ENCODE measurements at places on chromosomes 13 and 19.

GRCh38 chr13:50228527-50228926, 213.3 kb downstream of the KCNRG start:
- no peak for DNase-seq

DNA sequence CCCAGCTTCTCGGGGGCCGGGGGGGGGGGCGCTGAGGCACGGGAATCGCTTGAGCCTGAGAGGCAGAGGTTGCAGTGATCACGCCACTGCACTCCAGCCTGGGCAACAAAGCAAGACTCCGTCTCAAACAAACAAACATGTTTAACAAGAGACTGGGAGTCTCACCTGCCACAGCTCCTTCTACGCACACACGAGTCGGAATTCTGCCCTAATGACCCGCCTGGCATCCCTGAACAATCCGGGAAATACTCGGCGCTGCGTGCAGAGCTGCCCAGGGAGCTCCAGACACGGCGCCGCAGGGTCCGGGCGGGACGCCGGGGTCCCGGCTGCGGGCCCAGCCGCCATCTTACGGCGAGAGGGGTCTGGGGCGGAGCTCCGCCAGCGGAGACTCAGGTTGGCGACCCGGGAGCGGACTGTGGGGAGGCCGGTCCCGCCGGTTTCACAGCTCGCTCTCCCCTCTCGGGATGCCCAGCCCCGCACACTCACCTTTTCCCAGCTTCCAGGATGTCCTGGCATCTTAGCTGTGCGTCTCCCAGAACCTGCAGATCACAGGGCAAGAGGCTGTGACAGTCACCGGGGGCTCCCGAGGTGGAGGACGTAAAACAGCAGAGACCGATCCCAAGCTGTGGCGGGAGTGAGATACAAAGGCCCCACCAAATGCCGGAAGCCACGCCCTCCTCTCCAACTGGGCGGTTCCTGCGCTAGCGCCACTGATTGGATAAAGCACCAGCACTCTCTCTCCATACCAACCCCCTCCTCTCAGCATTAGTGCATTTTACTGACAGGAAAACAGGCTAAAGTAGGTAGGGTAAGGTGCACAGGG, 23.6 kb upstream of the ZNF724 start:
- DNase-seq = peak; percentile 77

DNA sequence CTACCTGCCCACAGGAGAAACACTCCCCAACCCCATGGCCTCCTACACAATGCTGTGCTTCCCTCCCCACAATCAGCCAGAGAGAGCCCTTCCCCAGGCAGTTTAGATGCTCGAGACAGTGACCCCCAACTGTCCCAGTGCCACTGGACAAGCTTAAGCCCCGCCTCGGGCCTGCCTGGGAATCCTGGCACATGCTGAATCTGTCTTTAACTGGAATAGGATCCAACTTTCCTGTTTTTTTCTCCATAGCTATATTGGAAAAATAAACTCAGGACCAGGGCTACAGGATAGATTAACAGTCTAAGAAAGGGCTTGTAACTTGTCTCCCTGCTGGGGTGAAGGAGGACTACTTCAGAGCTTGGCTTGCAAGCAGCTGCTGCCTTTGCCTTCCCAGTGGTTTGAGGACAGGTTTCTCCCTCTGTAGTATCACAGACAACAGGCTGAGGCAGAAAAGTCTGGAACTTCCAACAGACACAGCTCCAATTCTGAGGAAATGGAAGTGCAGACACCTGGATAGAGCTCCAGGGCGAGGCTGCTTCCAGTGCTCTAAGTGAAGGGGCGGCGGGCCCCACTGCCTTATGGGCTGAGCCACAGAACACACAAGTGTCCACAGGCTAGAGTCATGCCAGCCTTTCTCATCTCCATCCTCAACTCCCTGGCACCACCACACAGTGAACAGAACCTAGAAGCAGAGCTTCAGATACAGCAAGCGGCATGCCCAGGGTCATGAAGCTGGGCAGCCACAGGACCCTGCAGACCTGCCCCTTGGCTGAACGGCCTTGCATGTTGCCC, 228.3 kb downstream of the TUBA3C start:
- no peak for DNase-seq

- no peak for DNase-seq
Observed at GRCh38 chr13:46106839-46107371, 2.1 kb upstream of the CPB2 start.

DNA sequence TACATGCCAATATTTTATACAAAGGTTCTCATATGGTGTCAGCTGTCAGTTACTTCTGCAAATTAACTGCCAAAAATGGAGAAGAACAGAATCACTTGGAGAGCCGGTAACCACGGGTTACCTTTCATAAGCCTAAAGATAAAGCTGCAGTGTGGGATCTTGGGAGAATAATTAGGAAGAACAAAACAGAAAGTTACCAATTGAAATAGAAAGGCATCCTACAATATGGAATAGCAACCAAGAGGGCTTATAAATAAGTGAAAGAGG, 74.2 kb downstream of the TSHZ3 start:
- no peak for DNase-seq

DNA sequence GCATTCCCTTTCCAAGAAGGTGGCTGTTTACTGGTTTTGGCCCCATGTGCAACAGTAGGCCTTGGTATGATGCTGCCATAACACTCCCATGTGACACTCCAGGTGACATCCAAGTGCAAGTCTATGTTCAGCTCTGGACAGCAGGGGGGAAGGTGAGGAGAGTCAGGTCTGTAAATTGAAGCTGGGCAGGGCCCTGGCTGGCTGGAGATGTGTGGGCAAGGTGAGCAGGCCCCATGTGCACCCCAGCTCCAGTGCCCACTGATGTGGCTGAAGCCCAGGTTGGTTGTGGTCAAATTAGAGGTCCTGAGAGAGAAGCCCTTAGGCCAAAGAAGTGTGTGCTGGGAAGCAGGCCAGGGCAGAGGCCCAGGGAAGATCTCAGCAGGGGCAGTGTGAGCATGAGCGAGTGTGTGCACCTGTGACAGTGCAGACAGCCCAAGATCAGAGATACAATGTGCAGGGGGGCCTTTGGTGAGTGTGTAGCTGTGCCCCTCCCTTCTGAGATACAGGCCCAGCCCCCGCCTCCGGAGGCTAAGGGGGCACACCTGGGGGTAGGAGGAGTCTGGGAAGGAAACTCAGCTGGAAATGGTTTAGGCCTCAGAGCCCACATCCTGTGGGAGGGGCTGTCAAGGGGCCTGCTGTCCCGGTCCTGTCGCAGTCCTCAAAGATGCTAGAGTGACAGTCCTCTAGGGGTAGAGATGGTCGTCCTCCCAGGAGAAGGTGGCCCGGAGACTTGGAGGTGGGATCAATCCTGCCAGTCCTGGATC, 18.6 kb downstream of the DEDD2 start:
- no peak for DNase-seq

DNA sequence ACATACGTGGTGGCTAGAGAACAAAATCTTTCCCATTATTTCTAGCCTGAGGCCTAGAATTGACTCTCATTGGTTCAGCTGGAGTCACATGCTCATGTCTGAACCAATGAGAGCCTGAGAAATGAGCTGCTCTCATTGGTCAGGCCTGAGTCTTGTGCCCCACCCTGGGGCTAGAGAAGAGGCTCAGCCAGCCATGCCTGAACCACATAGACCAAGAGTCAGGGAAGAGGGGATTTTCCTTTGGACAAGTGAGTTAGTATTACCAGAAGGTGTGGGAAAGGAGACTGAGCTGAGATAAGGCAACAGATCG, 6.9 kb downstream of the FXYD5 start:
- DNase-seq = no peak

DNA sequence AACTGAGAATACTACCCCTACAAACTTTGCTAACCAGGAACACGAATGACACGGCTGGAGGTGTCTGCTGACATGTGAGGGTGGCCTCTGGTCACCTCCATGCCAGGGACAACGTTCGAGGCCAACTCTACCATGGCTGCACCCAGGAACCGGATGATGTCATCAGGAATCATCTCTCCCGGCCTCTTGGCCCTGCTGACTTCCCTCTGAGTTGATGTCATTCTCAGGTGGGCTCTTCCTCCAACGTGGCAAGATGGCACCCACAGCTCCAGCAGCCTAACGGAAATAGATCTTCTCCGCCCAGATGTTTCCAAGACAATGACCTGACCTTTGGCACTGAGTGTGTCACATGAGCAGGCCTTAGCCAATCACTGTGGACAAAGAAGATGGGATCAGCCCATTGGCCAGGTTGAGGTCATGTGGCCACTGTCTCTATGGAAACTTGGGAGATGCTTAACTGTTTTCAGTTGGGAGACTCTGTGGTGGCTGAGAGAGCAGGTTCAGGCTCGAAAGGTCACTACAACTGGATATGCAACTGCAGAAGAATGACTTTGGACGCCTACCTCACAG, 15.0 kb downstream of the MBD3L2B start:
- no peak for DNase-seq

DNA sequence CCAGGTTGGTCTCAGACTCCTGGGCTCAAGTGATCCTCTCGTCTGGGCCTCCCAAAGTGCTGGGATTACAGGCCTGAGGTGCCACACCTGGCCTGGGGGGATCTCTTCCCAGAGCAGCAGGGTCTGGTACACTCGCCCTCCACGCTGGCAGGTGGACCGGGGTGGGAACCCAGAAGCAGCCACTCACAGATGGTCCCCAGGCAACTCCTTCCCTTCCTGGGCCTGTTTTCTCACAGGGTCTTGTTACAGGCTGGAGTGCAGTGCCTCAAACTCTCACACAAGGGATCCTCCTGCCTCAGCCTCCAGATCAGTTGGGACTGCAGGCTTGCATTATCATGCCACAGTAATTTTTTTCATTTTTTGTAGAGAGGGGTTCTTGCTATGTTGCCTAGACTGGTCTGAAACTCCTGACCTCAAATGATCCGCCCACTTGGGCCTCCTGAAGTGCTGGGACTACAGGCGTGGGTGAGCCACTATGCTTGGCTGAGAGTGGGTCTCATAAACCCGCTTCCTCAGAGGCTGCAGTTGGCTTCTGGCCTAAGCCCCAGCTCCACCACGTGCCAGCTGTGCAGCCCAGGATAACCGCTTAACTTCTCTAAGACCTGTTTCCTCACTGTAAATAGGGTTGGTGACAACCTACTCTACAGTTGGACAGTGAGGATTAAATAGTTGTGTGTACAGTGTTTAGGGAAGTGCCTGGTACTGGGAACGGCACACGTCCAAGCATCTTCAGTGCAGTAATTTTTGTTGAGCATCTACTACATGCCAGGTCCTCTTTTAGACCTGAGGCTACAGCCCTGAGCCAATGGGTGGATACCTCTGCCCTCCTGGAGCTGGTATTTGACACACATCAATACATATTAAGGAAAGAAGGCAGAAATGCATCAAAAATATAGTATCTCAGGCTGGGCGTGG, 871 bp upstream of the CCER2 start:
- no peak for DNase-seq

GRCh38 chr19:54279406-54279962, 1.4 kb downstream of the LILRB2 start:
- DNase-seq = no peak

GRCh38 chr13:21971662-21972621, 301.1 kb downstream of the FGF9 start:
- no peak for DNase-seq

- DNase-seq = no peak
Observed at GRCh38 chr19:30551271-30551670, 179.1 kb downstream of the ZNF536 start.

GRCh38 chr19:31511098-31511497, 161.9 kb upstream of the TSHZ3 start:
- DNase-seq = no peak

DNA sequence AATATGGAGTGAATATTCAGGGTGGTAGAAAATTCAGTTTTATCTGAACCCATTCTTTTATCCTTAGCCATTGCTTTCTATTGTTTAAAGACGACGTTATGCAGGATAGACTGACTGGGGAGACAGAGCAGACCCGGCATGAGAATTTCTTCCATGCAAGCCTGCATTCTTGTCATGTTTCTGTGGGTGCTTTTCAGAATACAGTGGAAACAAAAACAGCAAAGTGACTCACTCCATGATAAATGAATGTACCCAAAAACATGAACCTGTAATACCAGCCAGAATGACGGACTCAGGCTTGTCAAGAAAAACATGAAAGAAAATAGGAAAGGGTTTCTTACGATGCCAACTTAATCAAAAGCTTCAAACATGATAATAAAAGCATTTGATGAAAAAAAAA, 924.0 kb downstream of the EFNB2 start:
- no peak for DNase-seq

- no peak for DNase-seq
Observed at GRCh38 chr13:103757361-103757760, 691.1 kb upstream of the SLC10A2 start.

GRCh38 chr13:51118809-51119431, 7.8 kb upstream of the C13orf42 start:
- no peak for DNase-seq

- no peak for DNase-seq
Observed at GRCh38 chr19:2538096-2538757, 62.3 kb downstream of the GADD45B start.

GRCh38 chr13:51997641-51998330, 13.5 kb downstream of the ATP7B start:
- no peak for DNase-seq

- DNase-seq = no peak
Observed at GRCh38 chr19:41898235-41898634, 15.3 kb downstream of the ARHGEF1 start.

GRCh38 chr19:35902870-35903475, 644 bp downstream of the HCST start:
- DNase-seq = no peak

- no peak for DNase-seq
Observed at GRCh38 chr13:97332742-97333141, 101.2 kb upstream of the RAP2A start.

DNA sequence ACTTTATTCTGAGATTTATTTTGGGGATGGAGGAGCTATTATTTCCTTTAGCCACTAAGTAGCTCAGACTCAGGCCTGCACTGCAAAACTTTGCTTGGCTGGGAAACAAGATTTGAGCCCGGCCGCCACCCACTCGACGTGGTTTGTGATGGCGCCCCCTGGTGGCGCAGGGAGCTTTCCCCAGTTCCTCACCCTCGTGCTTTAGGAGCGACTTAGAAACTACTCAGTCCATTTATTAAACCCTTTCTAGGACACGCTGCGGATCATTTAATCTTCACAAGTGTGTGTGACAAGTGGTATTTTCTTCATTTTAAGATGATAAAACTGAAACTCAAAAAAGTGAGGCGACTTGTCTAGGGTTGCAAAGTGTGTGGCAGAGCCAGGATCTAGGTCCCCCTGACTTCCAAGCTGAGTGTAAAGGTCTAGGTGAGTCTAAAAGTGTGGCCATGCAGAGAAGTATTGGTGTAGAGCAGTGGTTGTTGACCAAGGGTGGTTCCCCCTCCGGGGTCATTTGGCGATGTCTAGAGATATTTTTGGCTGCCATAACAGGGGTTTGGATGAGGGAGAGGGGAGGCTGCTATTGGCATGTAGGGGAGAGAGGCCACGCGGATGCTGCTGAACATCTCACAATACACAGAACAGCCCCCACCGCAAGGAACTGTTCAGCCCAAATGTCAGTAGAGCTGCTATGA, 2.2 kb downstream of the CXCL17 start:
- peak; percentile 51 for DNase-seq

DNA sequence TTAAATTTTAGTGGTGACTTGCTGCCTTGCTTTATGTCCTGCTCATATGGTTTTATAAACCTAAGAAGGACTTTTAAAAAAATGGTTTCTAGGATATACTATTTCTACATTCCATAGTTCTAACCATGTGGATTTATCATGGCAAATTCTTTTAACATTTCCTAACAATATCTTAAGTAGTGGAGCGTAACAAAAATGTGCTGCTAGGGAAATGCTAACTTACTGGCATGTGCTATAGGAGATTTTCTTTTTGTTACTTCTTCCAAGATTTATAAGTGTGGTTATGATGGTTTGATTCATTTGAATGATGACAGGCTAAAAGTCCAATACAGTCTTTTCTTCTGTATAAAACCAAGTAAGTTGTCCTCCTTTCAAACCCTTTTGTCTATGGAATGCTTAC, 713.7 kb downstream of the SLITRK1 start:
- DNase-seq = no peak
